Dermis microvascular lymphatic vessel endothelial cell (primary cell): ENCODE measurements at places on chromosomes 6 and 20. TPM values are rescaled to one million over a fixed set of nuclear protein-coding genes. Genes with fewer than 3 reads are reported as not detected.

The DDRGK1 gene
- total RNA-seq, result 21.7 and 30.8 TPM in 2 replicates

The APOBEC2 gene
- total RNA-seq, result not detected in 2 replicates

The FABP7 gene
- total RNA-seq, result not detected in 2 replicates

The PRIM2 gene
- 8.3 and 17.1 TPM in 2 replicates for total RNA-seq

The PACRG gene
- under 0.01 TPM in 2 replicates for total RNA-seq

The ABHD16B gene
- total RNA-seq, result not detected in 2 replicates

The COL12A1 gene
- 1.0 and 1.4 TPM in 2 replicates for total RNA-seq

The TAGAP gene
- total RNA-seq, result under 0.01 TPM in 2 replicates

The SRMS gene
- total RNA-seq, result not detected in 2 replicates
